ENCODE measurements at places on chromosomes 7 and 10.

DNA sequence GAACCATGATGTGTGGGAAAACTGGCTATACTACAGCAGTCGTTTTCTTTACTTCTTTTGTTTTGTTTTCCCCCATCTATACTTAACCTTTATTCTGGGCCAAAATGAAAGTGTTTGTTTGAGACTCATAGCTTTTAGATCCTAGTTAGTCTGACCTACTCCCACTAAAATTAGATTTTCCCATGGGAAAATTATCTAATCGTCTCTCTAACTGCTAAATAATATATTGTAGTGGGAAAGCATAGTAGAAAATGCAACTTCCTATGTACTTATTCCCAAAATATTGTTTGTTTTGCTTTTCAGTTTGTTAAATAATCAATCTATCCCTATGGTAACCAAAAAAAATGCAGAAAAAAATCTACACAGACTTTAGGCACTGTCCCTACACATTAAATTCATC lies 96.6 kb downstream of the NOC3L start:
- no peak for DNase-seq

DNA sequence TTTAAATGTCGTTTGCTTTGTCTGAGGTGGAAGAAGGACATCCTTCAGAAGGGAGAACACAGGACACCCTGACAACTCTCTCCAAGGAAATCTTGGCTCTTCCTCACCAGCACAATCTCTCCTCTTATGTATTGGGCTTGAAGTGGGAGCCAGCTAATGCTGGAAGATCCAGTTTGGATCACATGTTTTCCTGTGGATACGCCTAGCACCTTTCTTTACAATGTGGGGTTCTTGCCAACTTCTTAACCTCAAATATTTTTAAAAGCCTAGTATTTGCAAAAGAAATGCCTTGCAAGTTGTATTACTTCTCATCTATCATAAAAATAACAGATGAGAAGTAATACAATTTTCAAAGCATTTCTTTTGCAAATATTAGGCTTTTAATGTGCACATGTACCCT lies 76.4 kb downstream of the FRMD4A start:
- peak; percentile 54 for DNase-seq

DNA sequence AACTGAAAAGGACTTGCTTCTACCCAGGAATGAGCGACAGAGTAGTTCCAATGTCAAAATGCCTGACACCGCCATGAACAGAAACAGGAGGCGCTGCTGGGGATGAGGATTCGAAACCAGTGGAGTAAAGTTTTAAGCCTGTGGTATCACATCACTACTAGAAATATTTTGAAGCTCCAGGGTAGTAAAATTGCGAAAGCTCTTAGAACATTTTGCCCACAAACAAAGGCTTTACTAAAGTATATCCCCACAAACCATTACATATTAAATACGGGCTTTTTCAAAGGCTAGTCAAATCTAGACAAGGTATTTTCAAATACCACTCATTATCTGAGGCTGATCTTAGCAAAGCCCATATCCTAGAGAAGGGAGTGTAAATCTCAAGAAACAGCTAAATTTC lies 2.4 kb downstream of the PRDX3 start:
- no peak for DNase-seq

GRCh38 chr10:53102424-53102823 lies 329.8 kb upstream of the MBL2 start:
- no peak for DNase-seq

DNA sequence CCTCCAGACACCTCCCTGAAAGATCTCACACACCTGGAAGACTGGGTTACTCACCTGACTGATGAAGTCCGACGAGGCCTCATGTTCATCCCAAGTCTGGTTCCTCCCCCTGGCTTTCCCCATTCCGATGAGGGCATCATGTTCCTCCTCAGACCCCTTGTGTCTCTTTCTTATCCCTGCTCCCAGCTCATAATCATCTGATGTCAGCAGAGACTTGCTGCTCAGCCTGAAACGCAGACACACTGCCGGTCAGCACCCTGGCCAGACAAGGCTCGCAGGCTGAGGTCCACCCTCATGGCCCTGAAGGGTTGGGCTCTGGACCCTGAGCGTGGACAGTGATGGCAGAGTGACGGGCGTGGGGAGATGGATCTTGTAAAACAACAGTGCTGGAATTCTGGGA lies 64.3 kb downstream of the TNRC18 start:
- DNase-seq: no peak

GRCh38 chr10:60863796-60864195 lies 80.2 kb downstream of the RHOBTB1 start:
- no peak for DNase-seq

DNA sequence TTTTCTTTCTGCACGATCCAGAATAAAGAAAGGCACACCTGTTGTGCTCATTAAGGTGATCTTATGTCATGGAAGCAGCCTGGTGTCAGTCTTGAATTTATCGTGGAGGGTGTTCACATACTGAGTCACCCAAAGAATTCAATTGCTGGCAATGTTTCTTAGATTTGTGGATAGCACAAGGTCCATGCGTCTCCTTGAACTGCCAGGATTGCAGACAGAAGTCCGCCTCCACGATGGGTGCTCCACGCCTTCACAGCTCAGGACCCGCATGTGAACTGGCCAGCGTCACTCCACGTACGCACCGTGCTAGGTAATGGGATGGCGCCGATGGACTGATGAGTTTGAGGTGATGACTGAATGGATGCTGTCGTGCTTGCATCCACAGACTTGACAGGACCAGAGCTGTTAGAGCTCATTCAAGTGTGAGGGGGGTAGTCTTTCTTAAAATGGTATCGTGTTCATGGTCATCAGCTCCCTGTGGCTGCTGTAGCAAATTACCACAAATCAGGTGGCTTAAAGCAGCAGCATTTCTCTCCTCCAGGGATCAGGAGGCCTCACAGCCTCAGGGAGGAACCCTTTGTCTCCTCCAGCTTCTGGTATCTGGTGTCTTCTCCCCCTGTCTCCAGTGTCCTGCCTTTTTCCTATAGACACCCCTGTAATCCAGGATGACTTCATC lies 65.4 kb upstream of the DNAJB6 start:
- no peak for DNase-seq

GRCh38 chr7:1225441-1226185 lies 7.1 kb upstream of the UNCX start:
- no peak for DNase-seq

- no peak for DNase-seq
Measured at GRCh38 chr10:27399871-27400270, 104.2 kb upstream of the RAB18 start.

DNA sequence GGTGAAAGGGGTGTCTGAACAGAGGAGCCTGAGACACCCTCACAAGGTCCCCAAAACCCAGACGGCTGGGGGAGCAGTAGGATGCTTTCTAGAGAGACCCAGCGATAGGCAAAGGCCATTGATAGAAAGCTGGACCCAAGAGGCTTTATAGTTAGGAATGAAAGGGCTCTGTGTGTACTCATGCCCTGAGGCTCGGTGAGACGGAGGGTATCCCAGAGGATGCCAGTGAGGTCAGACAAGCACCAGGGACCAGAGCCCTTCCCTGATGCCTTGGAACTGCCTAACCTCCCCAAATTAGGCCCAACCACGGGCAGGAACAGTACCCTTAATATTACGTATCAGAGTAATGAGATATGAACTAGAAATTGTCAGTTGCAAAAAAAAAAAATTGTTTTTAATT lies 48.6 kb upstream of the RTKN2 start:
- no peak for DNase-seq

DNA sequence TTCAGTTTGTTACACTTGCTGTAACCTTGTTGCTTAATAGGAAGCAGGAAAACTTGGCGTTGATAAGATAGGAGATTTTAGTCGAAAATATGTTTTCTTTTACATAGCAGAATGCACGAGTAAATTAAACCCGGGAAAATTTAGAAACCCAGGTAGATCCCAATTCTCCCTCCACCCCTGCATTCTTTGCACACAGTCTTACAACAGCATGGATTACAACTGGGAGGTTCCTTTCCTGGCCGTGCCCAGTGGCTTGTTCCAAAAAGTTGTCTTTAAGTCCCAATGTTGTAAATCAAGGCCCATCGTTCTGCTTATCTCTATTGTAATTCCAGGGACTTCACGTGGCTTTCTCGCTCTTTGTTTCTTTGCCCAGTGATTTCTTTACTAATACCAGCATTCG lies 1.1 kb upstream of the DPY19L1 start:
- DNase-seq: no peak
